ENCODE measurements at places on chromosomes 11 and 22. TPM values are rescaled to one million over a fixed set of nuclear protein-coding genes. Genes with fewer than 3 reads are reported as not detected.

DNA sequence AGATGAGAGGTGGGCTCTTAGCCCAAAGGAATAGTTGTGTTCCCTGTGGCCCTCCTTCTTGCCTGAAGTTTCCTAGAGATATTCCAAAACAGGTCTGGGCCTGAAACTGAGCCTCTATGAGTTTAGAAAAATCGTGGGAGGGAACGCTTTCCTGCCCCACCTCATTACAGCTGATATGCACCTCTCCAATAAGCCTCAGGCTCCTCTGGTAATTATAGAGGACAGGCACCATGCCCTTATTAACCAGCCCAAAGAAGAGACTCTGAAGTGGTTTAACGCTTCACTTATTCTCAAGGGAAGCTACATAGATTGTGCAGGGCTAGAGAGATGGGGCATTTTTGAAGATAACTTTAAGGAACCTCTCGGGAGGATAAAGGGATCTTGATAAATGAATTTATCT is 3.4 kb upstream of the MPZL2 start:
- DNase-seq: no peak

GRCh38 chr11:80328774-80329173 is 887.9 kb upstream of the TENM4 start:
- DNase-seq: no peak

- DNase-seq: no peak
These were observed 881.0 kb upstream of the TENM4 start for GRCh38 chr11:80321786-80322185.

Gene CCDC188
- not detected for total RNA-seq

Gene HMBS
- 13.6 TPM for total RNA-seq

Gene ENTHD1
- not detected for total RNA-seq

Measured in endothelial cell (in vitro differentiated cells).